Activated CD4-positive, alpha-beta T cell treated with anti-CD3 and anti-CD28 coated beads, Interleukin-2, amount 50 U/mL, for 4 hours (primary cell): ENCODE measurements at places on chromosomes 6 and 20.

GRCh38 chr6:169078399-169079145 is 175.1 kb downstream of the THBS2 start:
- DNase-seq: no peak

DNA sequence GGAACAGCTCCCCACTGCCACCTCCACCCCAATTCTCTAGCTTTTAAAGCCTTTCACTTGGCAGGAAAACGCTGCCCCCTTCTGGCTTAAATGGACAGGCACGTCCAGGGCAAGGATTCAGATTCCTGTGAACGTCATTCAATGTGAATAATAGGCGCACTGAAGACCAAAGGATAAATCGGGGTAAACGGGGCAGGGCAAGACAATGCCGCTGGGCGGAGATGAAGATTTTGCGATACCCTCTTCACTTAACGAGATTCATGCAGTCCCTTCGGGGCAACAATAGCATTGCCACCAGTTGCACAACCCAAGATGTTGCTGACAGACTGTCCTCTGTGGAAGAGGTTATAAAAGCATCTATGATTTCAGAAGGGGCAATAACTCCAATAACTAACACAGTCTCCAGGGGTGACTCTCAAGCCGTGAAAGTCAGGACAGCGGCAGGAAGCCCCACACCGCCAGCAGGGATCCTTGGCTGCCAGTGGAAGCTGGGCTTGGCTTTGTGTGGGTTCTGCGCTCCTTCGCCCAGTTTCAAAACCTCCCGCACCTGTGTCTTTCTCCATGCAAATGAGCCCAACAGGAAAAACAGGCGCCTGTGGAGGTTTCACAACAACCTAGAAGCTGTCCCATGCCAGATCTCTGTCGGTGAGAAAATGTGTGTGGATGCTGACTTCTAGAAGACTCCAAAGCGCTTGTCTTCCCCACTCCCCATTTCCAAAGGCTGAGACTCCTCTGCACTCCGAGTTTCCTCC is 291.8 kb downstream of the BMP7 start:
- DNase-seq: no peak

- DNase-seq: no peak
Observed at GRCh38 chr20:24501764-24502556, 32.5 kb downstream of the SYNDIG1 start.

DNA sequence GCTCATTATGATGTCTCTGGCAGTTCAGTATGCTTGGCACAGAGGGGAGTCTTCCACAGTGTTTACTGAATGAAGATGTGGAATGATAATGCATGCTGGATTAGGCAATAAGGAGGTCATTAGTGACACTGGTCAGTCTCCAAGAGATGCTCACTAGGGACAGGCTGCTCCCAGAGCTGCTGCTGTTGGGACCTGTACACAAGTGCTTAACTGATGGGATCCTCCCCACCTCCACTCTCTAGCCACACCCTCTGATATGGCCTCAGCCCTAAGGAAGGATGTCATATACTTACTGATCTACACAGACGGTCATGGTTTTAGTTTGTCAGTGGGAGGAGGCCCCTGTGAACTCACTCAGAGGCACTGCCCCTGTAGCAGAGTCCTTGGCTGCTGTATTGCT is 73.4 kb downstream of the MYB start:
- DNase-seq: no peak

GRCh38 chr6:25428758-25429317 is 149.7 kb downstream of the CARMIL1 start:
- no peak for DNase-seq

GRCh38 chr6:44262467-44263353 is 2.6 kb downstream of the NFKBIE start:
- DNase-seq: no peak

DNA sequence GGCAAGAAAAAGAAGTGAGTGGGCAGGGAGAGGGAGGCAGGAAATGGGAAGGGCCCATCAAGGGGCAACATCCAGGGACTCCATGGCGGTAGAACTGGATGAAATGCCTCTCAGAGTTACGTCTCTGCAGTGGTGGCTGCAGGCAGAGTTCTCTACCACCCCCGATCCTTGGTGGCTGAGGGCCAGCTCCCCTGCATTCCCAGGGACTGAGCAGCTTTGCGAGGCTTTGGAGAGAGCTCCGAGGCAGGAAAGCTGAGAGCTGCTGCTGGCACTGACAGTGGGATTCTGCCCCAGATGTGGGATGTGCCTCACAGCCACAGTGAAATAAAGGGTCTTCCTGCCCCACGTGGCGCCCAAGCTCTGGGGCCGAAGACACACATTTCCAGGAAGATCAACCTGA is 236.6 kb downstream of the SLC24A3 start:
- DNase-seq: no peak

DNA sequence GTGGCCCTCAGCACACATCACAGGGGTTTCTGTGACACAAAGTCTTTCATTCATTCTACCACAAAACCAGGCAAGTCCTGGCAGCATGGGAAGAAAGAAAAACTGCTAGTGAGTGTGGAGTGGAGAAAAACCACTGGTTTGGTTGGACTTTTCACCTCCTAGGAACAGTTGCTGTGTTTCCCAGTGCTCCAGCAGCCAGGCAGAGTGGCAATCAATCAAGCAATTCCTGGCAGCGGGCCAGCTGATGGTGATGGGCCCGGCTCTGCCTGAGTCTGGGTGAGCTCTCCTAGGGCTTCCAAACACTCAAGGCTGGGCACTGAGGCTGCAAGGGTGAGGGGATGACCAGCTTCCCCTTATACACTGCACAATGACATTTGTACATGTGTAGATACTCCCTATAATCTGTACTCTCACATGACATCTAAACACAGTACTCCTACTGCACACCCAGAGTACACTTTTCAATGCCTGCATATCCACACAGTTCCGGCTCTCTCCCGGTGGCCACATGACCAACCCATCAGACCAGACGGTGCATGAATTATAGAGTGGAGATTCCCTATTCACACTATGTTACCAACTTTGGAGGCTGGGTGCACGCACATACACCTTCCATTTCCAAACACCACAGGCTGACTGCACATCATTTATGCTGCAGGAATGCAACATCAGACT is 156.6 kb downstream of the UNC5CL start:
- DNase-seq: no peak

- DNase-seq: no peak
Observed at GRCh38 chr20:22106308-22106938, 401.0 kb downstream of the PAX1 start.
